ENCODE measurements at places on chromosomes 5 and 9. TPM values are rescaled to one million over a fixed set of nuclear protein-coding genes. Genes with fewer than 3 reads are reported as not detected.

GGTA1 gene
- 0.10 TPM for total RNA-seq

CCDC171 gene
- total RNA-seq, result 2.2 TPM

CYLC2 gene
- not detected for total RNA-seq

PFN3 gene
- not detected for total RNA-seq

GNA14 gene
- 6.3 TPM for total RNA-seq

HSPB3 gene
- 0.85 TPM for total RNA-seq

MORN5 gene
- not detected for total RNA-seq

DAB2IP gene
- total RNA-seq, result 33.3 TPM

ZDHHC11 gene
- 2.9 TPM for total RNA-seq

DNM1 gene
- total RNA-seq, result 1.9 TPM

ZDHHC21 gene
- 10.1 TPM for total RNA-seq

BTNL3 gene
- total RNA-seq, result not detected

SYNPO gene
- total RNA-seq, result 62.4 TPM

KCNV2 gene
- not detected for total RNA-seq

SIT1 gene
- total RNA-seq, result 0.07 TPM

C9orf50 gene
- total RNA-seq, result 0.26 TPM

CDH18 gene
- 5.3 TPM for total RNA-seq

SRA1 gene
- 26.8 TPM for total RNA-seq

ARHGEF28 gene
- 6.1 TPM for total RNA-seq

CTXN3 gene
- total RNA-seq, result not detected
